ENCODE measurements at places on chromosomes 5 and 9.
A peak's percentile ranks its signal among the peaks of the same experiment; 100 is the strongest.

DNA sequence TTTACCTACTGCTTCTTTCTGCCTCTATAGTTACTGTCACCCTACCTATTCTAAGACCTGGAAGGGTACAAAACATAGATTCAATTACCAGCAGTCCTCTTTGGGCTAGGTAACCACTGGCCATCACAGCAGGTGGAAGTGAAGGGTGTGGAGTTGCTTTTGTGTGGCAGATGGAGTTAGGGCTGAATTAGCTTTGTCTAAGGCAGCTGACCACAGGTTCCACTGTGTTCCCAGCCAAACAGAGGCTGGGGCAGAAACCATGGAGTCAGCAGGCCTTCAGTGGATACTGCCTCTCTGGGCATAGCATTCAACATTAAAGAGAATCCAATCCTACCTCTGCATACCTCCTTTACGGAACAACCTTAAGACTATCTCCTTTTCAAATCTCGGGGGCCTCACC is 254.2 kb downstream of the RFX3 start:
- DNase-seq: no peak

DNA sequence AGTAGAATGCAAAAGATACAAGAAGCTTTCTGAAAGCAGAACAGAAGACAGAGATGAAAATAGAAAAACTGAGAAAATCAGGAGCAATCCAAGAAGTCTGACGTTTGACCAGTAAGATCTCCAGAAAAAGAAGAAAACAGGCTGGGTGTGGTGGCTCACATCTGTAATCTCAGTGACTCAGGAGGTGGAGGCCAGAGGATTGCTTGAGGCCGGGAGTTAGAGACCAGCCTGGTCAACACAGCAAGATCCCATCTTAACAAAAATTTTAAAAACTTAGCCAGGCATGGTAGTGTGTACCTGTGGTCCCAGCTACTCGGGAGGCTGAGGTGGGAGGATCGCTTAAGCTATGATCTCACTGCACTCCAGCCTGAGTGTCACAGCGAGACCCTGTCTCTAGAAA is 15.9 kb downstream of the RETREG1 start:
- DNase-seq: peak; percentile 27

GRCh38 chr9:98970532-98971041 is 26.9 kb downstream of the COL15A1 start:
- DNase-seq: no peak

GRCh38 chr9:127519301-127520166 is 68.2 kb downstream of the LRSAM1 start:
- DNase-seq: peak; percentile 97

DNA sequence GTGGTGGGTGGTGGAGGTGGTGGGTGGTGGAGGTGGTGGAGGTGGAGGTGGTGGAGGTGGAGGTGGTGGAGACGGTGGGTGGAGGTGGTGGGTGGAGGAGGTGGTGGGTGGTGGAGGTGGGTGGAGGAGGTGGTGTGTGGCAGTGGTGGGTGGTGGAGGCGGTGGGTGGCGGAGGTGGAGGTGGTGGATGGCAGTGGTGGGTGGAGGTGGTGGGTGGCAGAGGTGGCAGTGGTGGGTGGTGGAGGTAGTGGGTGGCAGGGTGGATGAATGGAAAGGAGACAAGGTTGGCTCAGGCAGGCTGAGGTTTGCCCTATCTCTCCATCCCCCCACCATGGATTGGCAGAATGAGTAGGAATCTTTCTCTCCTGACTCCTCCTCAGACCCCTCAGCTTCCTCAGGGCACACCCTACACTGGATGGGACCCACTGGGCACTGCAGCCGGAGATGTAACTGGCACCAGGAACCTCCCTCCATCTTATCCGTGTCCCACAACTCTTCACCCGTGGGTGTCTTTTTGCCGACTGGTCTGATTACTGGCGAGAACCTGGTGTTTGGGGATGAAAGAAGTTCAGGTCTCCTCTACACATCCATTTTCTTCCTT is 166.3 kb downstream of the C9orf50 start:
- DNase-seq: no peak

GRCh38 chr5:150209099-150209635 is 19.3 kb downstream of the SLC6A7 start:
- DNase-seq: peak; percentile 76

GRCh38 chr5:68771221-68771620 is 322.6 kb upstream of the SLC30A5 start:
- DNase-seq: no peak

- peak; percentile 74 for DNase-seq
Observed at GRCh38 chr5:133457439-133458355, 154.6 kb downstream of the FSTL4 start.

- DNase-seq: peak; percentile 90
Observed at GRCh38 chr9:108150736-108151586, 661.4 kb upstream of the KLF4 start.

DNA sequence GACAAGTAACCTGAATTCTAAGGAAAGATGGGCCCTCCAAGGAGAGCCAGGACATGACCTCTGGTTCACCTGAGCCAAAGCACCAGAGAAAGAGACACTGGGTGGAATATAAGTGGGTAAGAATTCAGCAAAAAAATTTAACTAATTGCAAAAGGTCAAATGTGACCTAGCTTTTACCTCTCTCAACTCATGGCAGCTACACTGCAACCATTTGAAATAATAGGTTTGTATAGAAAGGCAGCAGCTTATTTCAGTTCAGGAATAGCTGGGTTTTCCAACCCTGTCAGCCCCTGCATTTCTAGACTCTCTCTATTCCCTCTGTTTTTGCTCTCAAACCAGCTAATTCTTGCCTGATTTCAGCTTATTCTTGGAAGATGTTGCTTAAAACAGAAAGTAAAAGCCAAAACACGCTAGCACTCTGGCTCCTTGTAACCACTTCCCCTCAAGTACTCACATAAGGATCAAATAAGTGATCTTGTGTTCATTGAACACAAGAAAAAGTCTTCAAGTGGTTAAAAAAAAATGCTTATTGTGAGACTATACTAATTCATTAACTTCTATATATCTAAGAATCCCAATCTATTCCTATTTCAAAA is 101.1 kb upstream of the NR4A3 start:
- peak; percentile 1 for DNase-seq

DNA sequence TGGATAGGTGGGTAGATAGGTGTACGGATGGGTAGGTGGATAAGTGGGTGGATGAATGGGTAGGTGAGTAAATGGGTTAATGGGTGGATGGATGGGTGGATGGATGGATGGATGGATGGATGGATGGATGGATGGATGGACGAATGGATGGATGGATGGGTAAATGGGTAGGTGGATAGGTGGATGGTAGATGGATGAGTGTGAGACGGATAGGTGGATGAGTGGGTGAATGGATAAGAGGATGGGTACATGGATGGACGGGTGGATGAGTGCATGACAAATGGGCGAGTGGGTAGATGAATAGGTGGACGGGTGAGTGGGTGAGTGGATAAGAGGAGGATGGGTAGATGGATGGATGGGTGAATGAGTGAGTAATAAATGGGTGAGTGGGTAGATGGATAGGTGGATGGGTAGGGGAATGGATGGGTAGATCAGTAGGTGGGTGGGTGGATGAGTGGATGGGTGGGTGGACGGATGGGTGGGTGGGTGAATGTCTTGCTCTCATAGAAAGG is 179.2 kb downstream of the FGF18 start:
- DNase-seq: no peak

- DNase-seq: no peak
Observed at GRCh38 chr9:35605351-35606137, 482 bp downstream of the TESK1 start.

GRCh38 chr5:145824040-145824439 is 11.1 kb downstream of the PRELID2 start:
- DNase-seq: no peak

- DNase-seq: no peak
Observed at GRCh38 chr9:137879052-137879451, 1.5 kb downstream of the CACNA1B start.

- no peak for DNase-seq
Observed at GRCh38 chr5:151178372-151178771, 20.8 kb upstream of the ANXA6 start.

DNA sequence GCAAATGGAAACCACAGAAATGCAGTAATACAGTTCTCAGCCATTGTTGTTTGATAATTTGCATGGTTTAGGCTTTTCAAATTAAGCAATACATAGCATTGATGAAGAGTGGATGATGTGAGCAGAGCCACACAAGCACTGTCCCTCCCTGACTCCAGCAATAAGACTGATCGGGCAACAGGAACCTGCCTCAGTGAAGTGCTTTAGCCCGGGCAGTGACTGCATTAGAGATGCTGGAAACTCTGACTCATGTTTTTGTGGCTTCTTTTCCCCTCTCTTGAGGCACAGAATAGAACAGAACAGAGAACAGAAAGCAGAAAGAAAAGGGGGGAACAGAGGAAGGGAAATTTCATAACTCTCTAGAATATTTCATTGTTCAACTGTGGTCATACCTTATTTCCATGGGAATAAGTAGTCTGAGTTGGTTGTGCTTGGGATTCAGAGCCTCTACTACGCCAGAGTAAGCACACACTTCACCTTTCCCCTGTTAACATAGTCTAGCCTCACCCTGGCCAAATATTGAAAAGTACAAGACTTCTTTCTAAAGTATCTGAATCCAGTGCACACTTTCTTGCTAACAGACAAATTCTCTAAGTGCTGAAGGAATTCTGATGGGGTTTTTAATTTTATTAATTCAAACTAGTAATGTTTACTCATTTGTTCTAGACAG is 164.8 kb upstream of the VCAN start:
- DNase-seq: peak; percentile 95

- no peak for DNase-seq
Observed at GRCh38 chr5:11292648-11293356, 531.8 kb upstream of the DAP start.

GRCh38 chr9:81035171-81035570 is 654.2 kb downstream of the TLE1 start:
- peak; percentile 98 for DNase-seq

- peak; percentile 16 for DNase-seq
Observed at GRCh38 chr9:128946571-128947276, 679 bp downstream of the DOLK start.

DNA sequence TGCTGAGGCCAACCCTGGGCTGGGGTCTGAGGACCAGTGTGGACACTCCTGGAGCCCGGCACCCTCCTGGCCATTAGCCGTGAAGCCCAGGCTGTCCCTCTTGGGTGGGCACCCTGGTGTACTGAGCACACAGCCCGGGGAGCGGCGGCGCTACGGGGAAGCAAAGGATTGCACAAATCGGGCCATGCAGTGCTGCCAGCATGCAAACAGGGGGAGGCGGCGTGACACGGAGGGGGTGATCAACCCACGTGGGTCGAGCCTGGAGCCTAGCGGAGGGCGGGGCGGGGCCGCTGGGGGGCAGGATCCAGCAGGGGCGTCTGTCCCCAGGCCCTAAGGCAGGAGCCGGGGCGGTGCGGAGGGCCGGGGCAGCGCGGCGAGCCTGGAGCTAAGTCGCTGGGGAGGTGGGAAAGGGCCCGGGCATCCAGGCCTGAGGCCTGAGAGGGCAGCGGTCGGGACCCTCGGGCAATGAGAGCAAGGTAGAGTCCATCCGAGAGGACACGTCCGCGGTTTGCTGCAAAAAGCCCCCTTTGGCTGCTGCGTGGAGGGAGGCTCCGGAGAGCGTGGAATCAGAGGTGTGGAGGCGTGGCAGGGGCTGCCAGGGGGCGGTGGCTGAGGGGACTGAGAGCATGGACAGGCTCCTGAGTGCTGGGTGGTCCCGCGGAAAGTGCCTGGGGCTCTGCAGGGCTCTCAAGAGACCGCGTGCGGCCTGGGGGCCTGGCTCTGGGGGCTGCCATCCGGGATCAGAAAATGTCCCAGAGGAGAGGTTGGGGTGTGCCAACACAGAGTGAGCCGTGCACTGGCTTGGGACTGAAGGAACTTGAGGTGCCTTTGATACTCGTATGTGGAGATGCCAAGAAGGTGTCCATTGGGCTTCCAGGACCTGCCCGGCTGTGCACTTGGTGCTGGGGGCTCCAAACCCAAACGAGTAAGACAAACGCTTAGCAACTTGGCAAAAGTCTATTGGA is 94.2 kb downstream of the BARX1 start:
- DNase-seq: no peak

DNA sequence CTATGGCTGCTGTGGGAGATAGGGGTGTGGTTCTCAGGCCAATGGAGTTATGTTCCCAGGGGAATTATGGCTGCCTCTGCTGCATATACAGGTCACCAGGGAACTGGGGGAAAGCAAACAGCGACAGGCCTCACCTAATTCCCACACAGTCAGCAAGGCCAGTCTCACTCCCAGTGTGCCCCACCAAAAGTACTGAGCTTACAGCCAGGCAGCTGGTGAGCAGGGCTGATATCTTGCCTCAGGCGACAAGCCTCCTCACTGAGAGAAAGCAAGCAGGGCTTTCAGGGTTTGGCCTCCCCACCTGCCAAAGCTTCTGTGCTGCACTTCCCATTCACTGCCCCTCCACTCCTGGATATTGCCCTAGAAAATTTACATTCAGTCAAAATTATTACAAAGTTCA is 273.8 kb upstream of the TARS1 start:
- DNase-seq: no peak

DNA sequence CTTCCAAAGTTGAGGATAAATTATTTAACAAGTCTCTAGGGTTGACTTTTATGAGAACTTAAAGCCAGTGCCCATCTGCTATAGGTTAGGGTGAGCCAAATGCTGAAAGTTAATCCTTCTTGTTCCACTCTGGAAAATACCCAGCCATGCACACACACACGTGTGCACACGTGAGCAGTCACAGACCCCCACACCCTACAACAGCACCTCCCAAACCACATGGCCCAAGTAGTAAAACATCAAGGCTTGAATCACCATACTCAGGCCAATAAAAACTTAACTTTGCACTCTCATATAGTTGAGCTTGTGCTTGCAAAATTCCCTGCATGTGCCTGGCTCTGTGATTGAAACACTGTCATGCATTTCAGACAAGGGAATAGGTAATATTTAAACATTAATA is 467.6 kb downstream of the ARHGEF28 start:
- DNase-seq: no peak

DNA sequence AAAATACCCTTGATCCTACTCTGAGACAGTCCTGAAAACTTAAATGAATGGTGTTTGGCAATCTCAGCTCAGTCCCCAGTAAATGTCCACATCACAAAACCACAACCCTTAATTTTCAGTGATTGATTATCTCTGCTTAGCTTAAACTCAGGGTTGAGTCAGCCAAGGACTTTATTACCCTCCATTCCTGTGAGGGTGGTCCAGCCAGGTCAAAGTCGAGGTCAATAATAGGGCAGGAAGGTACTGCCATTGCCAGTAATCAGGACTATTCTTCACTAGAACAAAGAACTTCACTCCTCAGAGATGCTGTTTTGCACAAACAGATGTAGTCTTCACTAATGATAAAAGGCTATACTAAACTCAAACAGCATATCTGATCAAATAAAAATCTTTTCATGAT is 499.4 kb downstream of the ISL1 start:
- peak; percentile 9 for DNase-seq

- peak; percentile 44 for DNase-seq
Observed at GRCh38 chr9:113807173-113808061, 68.7 kb upstream of the ZNF618 start.

DNA sequence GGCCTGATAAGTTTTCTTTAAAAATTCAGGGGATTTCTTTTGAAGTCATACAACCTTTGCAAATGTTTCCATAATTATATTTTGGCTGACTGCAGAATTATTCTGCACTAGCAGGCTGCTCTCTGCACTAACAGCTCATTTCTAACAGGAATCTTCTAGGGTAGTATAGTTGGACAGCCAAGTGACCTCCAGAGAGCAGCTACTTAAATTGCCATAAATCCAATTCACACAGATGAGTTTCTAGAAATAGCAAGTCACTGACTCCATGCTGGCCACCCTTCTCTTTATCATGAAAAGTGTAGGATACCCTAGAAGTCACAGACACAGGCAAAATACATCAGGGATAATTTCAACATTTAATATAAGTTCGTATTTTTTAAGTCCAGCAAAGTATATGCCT is 110.9 kb upstream of the TARS1 start:
- DNase-seq: no peak

- no peak for DNase-seq
Observed at GRCh38 chr5:53116597-53116996, 7.0 kb upstream of the MOCS2 start.

GRCh38 chr9:83185488-83186154 is 122.7 kb upstream of the RASEF start:
- DNase-seq: no peak
